ENCODE measurements at places on chromosomes 13 and 19. TPM values are rescaled to one million over a fixed set of nuclear protein-coding genes. Genes with fewer than 3 reads are reported as not detected.

TEX101 gene
- not detected for total RNA-seq

CYP2A7 gene
- total RNA-seq, result not detected

IRGC gene
- total RNA-seq, result not detected

LAMP1 gene
- total RNA-seq, result 182 TPM

HIPK4 gene
- total RNA-seq, result not detected

SLC1A6 gene
- not detected for total RNA-seq

GRIN2D gene
- not detected for total RNA-seq

LMO7 gene
- 54.9 TPM for total RNA-seq

ETV2 gene
- total RNA-seq, result not detected

GNG7 gene
- total RNA-seq, result under 0.01 TPM

ZNF723 gene
- not detected for total RNA-seq

ANGPTL8 gene
- total RNA-seq, result not detected

IGFL3 gene
- 5.0 TPM for total RNA-seq

TBXA2R gene
- total RNA-seq, result 8.6 TPM
